Left renal cortex interstitium (tissue), 4 donors: ENCODE measurements at places on chromosomes 2 and 18. TPM values are rescaled to one million over a fixed set of nuclear protein-coding genes. Genes with fewer than 3 reads are reported as not detected.

DNA sequence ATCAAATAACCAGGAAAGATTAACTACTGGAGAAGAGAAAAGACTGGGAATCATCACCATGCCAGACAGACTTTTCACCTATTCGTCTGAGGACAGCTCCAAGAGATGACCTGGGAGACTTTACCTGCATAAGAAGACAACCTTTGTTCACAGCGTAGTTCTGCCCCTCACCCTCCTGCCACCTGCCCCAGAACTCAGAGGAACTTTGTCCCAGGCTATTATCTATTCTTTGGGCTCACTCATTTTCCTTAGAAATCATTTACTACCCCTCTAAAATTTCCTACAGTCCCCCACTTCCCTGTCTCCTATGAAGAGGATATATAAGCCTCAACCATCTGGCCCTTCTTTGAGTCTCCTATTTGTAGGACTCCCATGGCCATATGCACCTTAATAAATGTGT lies 19.3 kb upstream of the COPS8 start:
- DNase-seq: no peak

DNA sequence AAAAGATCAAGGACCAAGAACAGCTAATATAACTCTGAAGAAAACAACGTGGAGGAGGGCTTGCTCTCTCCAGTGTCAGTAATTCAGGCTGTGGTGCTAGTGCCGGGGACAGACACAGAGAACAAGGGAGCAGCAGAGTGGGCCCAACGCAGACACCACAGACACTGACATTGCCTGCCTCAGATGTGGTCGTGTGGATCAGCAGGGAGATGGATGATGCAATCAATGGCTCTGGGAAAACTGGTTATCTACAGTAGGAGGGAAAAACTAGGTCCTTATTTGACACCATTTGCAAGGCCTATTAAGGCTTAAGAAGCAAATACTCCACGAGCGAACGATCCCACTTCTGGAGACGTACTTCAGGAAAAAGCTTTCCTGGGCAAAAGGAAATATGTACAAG lies 36.1 kb downstream of the HDLBP start:
- DNase-seq: no peak

GRCh38 chr2:176385219-176385759 lies 116.0 kb downstream of the MTX2 start:
- no peak for DNase-seq

DNA sequence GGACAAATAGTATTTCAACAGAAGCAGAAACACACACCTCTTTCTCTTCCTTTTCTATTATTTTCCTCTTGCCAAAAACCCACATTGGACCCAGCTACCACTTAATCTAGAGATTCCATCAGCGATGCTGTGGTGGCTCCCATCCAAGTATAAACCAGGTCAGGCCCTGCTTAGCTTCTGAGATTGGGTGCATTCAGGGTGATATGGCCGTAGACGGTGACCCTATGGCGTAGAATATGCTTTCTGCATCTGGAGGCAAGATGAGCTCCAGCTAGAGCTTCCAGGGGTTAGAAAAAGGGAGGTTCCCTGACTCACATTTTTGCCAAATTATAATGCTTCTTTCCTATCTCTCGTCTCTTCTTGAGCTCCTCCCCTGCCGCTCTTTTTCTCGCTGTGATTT lies 66.5 kb downstream of the TNP1 start:
- DNase-seq: no peak

GRCh38 chr18:56285387-56286065 lies 352.9 kb downstream of the TXNL1 start:
- no peak for DNase-seq

DNA sequence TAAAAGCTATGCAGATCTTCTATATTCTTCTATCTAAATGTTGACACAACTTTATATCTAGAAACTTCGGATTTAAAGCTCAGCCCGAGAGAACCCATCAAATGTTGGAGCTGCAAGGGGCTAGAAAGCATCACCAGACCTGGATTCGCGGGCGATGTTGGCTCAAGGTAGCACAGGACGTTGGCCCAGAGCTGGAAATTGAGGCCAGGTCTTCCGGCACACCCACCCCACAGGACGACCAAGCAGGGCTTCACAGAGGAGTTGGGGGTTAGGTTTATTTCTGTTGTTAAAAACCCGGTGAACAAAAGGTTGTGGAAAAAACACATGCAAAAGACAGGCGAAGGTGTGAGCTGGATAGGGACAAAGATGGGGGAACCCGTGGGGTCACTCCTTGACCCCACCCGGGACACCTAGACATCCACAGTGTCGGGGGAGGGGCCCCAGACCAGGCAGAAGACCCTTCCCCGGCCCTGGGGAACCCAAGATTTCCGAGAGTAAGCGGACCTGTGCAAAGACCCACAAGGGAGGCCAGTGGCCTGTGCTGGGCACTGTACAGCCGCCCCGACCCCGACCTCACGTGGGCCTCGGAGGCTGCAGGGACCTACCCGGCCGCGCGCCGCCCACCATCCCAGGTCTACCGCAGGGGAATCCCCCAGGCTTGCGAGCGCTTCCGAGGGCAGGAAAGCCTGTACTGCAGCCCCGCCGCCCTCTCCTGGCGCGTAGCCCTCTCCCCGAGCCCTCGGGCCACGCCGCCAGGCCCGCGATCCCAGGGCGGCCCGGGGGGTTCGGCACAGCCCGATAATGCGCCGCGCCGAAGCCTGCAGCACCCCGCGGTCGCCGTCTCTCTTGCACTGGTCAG lies 1.8 kb upstream of the AGBL5 start:
- DNase-seq: no peak

DNA sequence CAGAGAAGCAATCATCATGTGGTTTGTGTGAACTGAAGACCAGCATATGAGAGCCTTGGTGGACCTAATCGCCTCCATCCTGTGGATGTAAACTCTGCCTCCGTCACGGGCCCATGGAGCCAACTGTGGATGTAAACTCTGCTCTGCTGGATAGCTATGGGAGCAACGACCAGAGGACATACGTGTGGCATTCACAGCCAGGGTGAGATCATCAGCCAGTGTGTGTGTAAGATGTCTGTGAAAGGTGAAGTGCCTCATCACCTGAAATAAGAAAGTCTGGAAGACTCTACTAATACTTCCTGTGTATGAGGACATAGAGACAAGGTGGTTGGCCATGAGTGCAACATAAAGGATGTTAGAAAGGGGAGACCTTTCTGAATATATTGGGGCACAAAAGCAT lies 63.5 kb downstream of the CYB5A start:
- DNase-seq: no peak

DNA sequence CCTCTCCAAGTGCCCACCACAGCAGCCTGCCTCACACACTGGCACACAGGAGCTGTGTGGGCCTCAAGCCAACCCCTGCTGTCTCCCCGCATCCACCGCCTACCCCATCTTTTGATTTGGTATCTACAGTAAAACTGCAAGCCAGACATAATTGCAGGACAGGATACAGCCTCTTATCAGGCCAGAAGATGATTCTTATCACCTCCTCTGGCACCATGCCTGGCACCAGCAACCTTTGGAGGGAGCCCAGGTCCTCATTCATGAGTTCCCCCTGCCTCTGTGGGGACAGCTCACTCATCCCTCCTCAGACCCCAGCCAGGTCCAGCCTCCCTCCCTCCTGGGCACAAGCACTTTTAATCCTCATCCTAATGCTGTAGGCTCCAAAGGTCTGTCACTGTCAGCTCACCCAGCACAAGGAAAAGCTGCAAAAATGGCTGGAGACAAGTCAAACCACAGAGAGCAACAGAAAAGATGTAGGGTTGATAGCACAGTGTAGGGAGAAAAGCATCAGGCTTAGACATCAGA lies 9.7 kb downstream of the RAB11FIP5 start:
- DNase-seq: no peak

- no peak for DNase-seq
Measured at GRCh38 chr2:218375212-218375611, 6.9 kb upstream of the SLC11A1 start.

GRCh38 chr18:50797142-50797541 lies 22.7 kb downstream of the MRO start:
- no peak for DNase-seq

DNA sequence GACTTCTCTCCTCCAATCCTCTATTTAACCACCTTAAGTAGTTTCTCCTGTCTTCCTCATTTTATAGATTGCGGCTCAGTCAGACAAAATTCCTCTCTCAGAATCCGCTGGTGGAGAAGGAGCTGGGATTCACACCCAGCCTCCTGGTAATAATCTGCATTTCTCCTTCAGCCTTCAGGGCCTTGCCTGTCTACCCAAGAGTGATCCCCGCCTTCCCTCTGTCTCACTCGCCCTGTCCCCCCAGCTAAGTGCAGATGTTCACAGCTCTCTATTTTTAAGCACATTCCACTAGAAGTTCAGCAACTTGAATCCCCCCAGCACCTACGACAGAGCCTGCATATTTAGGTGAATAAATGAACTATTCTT lies 212.5 kb upstream of the HAAO start:
- DNase-seq: no peak

DNA sequence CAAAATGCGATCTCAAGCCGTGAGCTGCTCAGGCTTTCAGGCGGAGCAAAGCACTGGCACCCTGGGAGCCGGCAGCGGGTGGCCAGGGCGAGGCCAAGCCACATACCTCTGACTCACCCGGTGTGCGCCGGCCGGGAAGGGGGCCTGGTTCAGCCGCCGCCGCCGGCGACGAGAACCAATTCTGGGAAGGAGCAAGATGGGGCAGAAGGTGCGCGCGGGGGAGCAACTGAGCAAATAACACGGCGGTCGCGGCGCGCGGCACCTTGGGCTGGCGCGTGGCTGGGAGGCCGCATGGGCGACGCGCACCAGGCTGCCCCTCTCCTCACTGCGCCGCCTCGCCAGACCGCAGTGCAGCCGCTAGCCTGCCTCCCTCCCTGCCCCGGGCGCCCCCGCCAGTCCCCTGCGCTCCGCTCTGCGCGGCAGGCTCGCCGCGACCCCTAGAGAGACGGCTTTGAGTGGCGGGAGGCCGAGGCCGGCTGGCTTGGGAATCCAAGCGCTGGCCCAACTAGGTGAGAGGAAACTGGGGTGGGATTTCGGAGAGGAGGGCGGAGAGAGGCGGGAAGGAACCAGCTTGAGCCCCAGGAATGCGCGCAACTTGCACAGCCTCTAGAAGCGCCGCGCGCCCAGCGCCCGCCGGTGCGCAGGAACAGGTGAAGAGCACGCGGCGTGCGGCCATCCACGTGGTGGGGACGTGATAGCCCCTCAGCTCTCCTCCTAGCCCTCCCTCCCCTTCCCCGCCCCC lies 3.2 kb downstream of the NRP2 start:
- no peak for DNase-seq

DNA sequence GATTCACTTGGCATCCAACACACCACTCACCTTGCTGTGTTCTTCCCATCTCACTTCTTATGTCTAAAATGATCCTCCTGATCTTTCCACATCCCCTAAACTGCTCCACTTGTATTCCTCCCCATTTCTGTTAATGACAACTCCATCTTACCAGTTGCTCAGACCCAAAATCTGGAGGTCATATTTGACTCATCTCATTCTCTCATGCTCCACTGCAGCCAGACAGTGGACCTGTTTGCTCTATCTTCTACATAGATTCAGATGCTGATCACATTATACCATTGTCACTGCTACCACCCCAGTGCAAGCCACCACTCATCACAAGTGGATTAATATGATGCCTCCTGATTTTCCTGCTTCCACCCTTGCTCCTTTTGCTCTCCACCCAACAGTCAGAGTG lies 7.9 kb upstream of the NABP1 start:
- DNase-seq: no peak

DNA sequence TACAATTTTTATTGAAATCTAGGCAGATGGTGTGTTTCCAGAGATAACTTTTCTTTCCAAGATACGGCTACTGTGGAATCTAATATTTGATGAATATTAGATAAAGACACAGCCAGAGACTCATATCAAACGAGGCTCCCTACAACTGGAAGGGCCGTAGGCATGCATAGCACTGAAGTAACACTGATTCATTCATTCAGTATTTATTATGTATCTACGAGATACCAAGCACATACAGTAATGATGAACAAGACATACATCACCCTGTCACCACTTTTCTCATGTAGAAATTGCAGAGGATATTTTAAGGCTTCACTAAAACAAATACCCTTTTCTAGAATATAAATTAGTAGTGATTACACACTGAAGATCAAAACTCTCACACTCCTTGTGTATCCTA lies 74.5 kb downstream of the KCTD18 start:
- DNase-seq: no peak

DNA sequence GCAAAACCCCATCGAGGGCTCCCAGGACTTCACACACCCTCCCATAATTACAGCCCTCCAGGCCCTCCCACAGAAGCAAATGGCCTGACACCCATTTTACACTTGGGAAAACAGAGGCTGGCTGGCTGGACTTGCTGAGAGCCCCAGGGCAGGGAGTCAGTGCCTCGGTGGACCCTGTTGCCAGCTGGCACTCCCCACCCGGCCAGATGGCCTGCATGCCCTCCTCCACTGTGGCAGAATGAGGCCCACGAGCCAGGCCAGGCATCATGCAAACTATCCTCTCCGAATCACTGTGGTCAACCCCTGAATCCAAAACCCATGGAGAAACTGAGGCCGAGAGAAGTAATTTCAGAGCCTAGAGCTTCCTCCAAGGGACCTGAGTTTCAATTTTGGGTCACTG lies 129.7 kb downstream of the SMAD2 start:
- no peak for DNase-seq

DNA sequence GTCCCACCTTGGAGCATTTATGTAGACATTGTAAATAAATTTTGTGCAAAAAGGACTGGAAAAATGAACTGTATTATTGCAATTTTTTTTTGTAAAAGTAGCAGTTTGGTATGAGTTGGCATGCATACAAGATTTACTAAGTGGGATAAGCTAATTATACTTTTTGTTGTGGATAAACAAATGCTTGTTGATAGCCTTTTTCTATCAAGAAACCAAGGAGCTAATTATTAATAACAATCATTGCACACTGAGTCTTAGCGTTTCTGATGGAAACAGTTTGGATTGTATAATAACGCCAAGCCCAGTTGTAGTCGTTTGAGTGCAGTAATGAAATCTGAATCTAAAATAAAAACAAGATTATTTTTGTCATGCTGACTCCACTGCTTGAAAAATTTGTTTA lies 137.5 kb downstream of the MEIS1 start:
- DNase-seq: no peak

- no peak for DNase-seq
Measured at GRCh38 chr2:177129610-177130009, 83.0 kb upstream of the HNRNPA3 start.

DNA sequence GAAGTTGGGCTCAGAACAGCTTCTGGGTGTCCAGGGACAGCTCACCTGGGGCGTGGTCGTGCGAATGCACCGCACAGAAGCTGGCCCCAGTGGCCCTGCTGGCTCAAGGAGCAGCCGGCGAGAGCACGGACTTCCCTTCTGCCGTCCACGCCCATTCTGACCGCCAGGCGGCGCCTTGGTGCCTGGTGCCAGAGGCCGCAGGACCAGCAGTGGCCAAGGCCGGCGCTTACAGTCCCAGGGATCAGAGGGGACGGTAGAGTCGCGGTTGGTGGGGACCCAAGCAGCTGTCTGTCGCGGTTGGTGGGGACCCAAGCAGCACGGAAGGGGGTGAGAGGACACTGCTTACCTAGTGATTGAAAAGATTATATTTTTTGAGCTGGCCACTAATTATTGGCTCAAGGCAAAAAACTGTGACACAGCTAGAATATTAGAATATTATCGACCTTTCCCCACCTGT lies 25.7 kb downstream of the NPPC start:
- DNase-seq: no peak

GRCh38 chr2:16129716-16130540 lies 189.6 kb downstream of the MYCN start:
- DNase-seq: no peak

The LYPD6B gene
- polyA plus RNA-seq: 23.6 TPM

The SLC30A3 gene
- polyA plus RNA-seq: 11.2 TPM

The UGT1A4 gene
- polyA plus RNA-seq: not detected

The CCNT2 gene
- polyA plus RNA-seq: 53.8 TPM

The SOWAHC gene
- 18.1 TPM for polyA plus RNA-seq

The ZNF385B gene
- 12.2 TPM for polyA plus RNA-seq

The ILKAP gene
- 56.2 TPM for polyA plus RNA-seq
